Stimulated activated CD8-positive, alpha-beta memory T cell treated with anti-CD3 and anti-CD28 coated beads, Interleukin-4, amount 100 ng/mL, for 1 hour (primary cell): ENCODE measurements at places on chromosomes 1 and 21.

DNA sequence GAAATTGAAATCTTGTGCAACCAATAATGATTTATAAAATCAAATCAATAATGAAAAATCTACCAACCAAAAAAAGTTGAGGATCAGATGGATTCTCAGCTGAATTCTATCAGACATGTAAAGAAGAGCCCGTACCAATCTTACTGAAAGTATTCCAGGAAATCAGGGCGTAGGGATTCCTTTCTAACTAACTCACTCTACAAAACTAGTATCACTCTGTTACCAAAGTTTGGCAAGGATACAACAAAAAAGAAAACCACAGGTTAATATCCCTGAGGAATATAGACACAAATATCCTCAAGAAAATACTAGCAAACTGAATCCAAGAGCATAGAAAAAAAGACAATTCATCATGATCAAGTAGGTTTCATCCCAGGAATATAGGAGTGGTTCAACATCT lies 52.8 kb upstream of the ADGRL4 start:
- no peak for DNase-seq

DNA sequence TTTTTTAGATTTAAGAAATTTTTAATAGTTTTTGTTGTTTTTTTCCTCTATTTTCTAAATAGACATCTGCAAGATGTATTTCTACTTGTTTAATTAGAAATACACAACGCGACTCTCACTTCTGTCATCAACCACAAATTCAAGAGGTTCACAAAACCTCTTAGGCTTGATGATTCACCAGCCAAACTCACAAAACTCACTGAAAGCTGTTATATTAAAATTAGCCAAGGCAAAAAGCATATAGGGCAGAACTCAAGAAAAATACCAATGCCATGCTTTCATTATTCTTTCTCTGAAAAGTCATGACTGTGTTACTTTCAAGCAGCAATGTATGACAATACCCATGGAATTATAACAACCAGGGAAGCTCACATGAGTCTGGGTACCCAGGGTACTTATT lies 487.0 kb upstream of the RGS18 start:
- no peak for DNase-seq

DNA sequence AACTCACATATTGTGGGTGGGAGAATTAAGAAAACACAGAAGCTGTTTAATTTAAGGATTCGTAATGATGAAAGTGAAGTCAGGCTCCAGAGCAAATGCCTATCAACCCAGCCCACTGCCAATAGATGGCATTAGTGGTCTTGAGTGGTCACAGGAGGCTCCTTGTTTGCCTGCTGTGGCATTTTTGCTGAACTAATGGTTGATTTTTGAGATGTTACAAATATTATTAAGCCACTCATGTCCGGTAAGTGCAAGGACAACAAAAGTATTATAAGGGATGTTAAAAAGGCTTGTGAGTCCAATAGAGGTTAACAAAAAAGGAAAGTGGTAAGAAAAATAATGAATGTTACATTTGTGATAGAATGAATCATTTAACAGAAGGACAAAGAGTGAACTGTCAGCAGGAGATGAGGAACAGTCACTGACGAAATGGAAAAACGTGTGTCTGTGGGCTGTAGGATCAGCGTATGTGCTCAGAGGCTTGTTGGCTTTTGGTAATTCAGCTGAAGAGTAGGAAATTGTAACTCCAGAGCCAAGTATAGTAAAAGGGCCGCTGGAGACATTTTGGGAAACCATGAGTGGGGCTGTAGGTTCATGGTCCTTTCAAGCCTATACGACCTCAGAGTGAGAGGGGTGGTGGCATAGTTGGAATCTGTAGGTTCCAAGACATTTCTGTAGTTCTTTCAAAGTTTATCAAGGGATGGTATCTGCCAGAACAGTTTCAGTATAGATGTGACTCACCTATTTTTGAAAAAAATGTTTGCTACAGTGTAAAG lies 11.2 kb downstream of the SFT2D2 start:
- DNase-seq, result no peak

GRCh38 chr1:87449348-87449963 lies 120.8 kb downstream of the LMO4 start:
- no peak for DNase-seq

DNA sequence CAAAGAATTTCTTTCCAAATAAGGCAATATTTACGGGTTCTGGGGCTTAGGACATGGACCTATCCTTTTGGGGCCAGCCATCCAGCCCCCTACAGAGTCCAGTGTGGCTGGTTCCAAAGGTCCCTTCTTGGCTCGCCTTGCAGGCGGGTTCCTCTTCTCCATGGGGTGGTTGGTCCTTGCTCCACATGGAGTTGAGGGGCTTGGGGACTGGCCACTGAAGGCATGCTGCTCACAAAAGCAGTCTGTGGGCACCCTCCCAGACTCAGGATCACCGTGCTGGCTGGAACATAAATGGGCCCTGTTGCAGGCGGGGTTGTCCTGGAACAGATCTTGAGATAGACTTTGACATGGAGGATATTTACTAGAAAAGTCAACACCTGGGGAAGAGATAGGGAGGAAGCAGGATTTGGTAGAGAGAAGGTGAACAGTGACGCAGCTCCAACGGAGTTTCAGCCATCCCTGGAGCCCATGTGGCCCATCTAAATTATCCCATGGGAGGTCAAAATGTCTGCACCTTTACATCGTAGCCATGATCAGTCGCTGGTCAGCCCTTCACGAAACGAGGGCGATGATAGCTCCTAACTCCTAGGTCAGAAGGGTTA lies 39.1 kb upstream of the LRP8 start:
- no peak for DNase-seq

DNA sequence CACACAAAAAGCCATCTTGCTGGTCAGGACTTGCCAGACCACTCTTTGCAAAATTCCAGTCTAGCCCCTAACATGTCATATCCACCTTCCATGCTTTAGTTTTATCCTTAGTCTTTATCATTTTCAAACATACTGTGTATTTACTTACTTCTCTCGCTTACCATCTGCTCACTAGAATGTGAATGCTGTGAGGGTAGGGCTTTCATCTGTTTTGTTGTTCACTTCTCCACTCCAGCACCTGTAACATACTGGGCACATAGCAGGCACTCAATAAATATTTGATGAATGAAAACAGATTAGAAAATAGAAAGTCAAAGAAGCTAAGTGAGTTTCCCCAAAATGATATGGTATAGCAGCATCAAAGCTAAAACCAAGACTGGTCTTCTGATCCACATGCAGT lies 79.9 kb downstream of the OLFML2B start:
- DNase-seq, result no peak

DNA sequence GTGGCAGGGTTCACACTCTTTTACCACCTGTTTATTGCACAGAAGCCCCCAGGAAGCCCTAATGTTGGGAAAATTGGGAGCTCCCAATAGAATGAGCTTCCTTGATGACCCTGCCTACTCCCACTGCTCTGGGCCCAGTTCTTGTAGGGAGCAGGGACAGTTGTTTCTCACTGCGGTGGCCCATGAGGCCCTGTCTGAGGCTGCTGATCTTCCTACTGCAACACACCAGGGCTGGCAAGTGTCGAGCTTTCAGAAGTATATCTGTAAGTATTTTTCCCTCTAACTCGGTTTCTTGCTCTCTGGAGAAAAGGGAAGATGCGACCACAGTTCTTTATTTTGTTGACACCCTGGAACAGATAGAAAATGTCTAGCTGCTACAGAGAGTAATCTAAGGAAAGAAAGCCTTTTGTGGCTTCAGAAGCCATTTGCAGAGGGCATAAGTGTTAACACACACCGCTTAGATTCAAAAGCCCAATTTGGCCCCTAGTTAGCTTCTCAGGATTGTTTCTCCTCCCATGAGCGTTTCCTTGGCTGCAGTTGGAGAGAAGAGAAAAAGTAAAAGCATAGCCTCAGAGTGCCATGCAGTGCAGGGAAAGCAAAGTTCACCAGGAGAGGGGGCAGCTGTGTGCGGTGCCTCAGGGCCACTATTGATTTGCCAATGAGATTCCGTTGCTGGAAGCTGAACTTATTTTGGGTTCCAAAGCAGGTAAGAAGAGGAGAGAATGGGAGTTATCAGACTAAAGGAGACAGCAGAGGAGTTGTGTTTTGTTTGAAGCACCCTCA lies 102.6 kb downstream of the SELENOF start:
- no peak for DNase-seq

DNA sequence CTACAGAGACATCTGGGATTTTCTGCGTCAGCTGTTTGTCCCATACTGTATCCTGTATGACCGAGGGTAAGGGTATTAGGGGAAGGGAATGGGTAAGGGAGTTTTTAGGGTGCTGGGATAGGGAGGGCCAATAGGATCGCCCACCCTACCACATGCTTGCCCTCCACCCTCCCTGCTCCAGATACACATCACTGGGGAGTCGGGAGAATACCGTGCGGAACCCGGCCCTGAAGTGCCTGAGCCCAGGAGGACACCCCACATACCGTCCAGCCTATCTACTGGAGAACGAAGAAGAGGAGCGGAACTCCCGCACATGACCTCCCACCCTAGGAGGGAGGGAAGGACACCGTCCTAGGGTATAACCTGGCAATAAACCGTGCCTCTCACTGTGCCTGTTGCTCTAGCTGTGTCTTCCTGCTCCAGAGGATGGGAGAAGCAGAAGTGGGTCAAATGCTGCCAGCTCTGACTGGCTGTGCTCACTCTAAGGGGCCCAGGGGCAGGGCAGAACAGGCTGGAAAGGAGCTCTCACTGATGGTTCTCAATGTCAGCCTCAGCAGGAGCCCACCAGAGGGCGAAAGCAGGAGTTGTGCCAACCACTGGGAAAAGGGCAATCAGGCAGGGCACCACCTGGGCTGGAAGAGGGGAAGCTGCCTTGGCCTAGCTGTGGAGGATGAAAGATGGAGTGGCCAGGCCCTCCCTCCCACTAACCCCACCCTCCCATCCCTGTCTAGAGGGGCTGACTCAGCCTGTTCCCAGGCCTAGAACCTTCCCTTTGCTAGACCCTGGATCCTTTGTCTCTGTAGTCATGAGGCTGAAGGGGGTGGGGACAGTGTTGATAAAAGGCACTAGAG lies 440 bp upstream of the LENEP start:
- no peak for DNase-seq

DNA sequence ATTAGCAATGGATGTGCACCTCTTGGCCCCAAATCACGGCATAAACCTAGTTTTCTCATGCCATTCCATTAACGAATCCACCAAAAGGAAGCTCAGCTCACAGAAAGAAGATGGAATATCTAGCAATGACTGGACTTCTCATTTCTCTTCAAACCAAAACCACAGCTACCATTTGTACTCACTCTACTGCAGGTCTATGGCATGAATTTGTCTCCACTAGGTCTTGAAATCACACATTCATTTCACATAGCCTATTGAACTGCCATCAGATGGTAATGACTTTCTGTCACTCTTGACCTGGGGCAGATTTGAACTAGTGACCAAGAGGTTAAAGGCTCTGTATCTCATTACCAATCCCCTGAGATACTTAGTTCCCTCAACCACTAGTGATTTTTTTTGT lies 382.7 kb downstream of the DPYD start:
- DNase-seq, result no peak

- no peak for DNase-seq
Measured at GRCh38 chr1:2952992-2953391, 68.3 kb upstream of the ACTRT2 start.

DNA sequence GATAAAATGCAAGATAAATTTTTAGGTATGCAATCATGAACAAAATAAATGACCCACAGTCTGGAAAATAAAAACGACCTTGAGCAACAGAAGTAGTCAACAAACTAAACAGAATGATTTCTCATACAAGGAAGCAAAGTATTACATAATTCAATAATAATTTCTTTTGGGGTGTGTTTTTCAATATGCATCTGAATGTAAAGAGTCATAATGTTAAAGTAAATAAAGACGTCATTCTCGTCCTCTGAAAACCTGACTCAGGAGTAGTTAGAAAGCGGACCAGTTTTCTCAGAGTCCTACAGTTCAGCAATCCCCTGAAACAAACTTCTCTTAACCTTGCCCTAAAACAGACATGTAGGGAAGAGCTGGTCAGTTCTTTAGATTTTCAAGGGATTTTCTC lies 18.6 kb downstream of the CDC42BPA start:
- no peak for DNase-seq

DNA sequence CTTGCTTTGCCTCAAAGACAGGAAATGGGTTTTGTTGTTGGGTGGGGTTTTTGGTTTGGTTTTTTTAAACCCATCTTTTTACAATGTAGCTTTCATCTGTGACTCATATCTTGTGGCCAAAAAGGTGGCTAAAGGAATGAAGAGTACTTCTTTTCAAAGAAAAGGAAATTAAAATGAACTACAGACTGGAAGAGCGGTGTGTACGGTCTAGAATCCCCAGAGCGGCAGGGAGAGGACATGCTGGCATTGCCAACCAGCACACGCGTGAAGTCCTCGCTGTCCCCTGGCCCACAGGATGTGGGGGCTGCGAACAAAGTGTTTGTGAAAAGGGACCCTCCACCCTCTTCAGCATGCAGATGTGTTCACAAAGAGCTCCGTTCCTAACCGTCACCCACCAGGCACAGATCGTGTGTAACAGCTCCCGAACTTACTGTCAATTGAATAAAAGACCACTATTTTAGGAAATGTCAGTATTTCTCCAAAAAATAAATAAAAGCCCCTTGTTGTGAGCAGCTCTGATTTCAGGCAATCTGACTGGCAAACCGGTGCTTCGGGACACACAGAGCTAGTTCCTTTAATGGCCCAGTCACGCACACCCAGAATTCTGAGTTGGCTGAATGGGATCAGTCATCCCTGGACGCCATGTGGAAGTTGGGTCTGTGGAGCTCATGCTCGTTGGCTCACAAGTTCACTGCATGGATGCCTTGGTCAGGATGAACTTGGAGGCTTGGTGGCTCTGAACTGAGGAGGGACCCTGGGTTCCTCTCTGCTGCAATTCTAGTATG lies 602.9 kb downstream of the NPHP4 start:
- DNase-seq, result no peak

GRCh38 chr1:210151052-210151672 lies 81.4 kb upstream of the SERTAD4 start:
- no peak for DNase-seq

DNA sequence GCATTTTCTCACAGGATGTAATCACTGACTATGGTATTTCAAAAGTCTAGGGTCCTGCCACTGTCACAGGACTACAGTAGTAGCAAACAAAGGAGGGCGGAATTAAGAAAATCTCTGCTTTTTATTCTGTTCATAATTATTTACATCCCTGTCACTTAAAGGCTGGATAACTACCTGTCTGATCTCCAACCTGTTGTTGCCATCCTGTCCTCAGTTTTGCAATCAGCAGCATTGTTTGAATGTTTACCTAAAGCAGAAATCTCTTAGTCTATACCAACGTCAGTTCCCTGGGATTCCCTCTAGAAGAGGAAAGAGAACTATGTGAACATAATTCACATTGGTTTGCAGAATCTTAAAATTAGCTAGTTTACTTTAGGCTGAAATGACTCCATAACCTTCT lies 218.5 kb downstream of the PBX1 start:
- DNase-seq, result no peak

GRCh38 chr1:34075576-34075975 lies 89.5 kb downstream of the CSMD2 start:
- DNase-seq, result no peak

GRCh38 chr1:149884433-149885338 lies 14.7 kb upstream of the BOLA1 start:
- no peak for DNase-seq

DNA sequence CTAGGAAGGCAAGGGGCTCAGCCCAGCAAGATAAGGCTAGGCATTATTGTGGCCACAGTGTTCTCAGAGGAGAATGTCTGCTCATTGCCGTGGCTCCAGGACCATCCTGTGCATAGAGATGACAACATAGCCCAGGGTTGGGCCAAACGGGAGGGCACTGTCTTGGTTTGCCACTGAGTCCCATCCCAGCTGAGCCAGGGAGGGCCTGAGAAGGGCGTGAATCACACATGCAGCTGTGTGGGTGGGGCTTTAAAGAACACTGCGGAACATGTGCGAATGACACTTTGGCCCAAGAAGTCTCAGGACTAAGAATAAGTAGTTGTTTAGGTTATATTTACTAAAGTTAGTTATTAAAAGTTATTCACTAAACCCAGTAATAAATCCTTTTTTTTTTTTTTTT lies 18.5 kb downstream of the CHAF1B start:
- DNase-seq, result no peak
